ENCODE measurements at places on chromosomes 6 and 20.

GRCh38 chr6:21494505-21494904 is 99.0 kb upstream of the SOX4 start:
- no peak for DNase-seq

- DNase-seq, result no peak
These were observed 5.2 kb upstream of the BTN2A2 start for GRCh38 chr6:26377719-26378118.

GRCh38 chr6:34519971-34520644 is 36.0 kb downstream of the SPDEF start:
- DNase-seq, result no peak

DNA sequence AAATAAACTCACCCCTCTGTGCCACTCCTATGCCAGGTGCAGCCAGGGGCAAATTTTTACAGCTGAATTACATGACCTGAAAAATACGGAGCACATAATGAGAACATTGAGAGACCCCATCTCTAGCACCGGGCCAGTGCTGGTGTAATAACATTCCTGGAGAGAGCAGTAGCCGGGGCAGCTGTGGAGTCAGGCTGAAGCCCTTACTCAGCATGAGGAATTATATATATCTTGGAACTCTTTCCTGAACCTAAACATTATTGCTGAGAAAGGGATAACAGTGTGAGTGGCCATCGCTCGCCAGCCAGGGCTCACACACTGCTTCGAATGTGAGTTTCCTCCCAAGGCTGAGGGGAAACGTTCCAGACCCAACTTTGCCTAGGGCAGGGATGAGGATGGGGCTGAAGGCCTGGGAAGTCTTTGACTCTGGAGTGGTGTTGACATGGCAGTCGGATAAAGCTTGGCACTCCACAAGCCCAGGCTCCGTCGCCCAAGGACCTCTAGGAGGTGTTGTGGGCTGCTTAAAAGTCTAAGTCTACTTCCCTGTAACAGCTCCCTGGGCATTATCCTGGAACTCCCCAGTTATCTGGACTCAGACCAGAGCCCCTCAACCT is 269.8 kb downstream of the CDC5L start:
- DNase-seq, result no peak

DNA sequence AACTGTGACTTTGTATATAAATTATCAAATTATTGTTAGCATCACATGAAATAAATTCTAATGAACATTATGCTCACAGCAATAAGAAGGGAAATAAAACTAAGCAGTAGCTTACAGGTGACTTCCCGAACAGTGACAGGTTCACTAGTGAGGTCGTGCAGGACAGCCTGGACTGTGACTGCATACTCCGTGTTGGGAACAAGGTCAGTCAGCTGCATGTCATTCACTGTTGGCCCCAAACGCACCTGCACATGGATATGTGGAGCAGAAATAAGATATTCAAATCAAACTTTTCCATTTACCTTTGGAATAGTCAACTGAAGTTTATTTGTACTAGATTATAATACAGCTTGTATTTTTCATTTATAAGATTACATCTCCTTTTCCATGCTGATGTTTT is 60.6 kb downstream of the COL12A1 start:
- no peak for DNase-seq

- no peak for DNase-seq
These were observed 10.3 kb downstream of the MKKS start for GRCh38 chr20:10423735-10424134.

DNA sequence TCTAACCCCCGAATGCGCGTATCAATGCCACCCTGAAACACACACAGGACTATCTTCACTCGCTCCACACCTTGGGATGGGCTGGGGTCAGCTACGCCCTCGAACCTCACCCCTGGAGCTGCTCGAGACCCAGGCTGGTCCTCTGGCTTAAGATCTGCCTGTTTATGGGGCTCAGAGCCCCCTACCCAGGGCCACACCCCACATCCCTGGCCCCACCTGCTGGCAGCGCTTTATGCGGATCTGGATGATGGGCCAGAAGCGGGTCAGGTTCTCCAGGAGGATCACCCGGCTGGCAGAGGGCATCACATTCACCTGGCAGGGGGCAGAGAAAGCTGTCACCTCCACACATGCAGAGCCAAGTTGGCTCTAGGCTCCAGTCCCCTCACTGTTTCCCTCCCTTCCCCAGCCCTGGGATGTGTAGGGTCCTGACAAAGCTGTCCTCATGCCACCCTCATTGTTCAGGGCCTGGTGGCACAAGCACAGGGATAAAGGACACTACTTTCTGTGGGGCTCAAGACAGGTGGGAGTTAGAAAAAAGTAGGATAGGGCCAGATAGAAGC is 8.2 kb downstream of the CUL7 start:
- no peak for DNase-seq

DNA sequence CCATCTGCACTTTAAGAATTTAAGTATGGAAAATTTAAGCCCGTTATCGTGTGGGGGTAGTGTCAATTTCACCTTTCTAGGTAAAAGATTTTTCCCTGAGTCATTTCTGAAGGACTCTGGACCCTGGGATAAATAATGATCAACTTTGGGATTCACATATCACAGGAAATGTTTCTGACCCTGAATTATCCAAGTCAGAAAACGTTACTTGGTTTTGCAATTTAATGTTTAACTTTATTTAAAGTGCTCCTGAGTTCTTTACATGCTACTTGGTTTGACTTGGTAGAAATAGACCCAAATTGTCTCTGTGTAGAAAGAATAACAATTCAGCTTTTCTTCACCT is 1.5 kb upstream of the SLC17A3 start:
- DNase-seq, result no peak

- DNase-seq, result no peak
These were observed 51.8 kb upstream of the GPR31 start for GRCh38 chr6:167209577-167209975.

- no peak for DNase-seq
These were observed 5.1 kb downstream of the LAMA5 start for GRCh38 chr20:62361799-62362589.

DNA sequence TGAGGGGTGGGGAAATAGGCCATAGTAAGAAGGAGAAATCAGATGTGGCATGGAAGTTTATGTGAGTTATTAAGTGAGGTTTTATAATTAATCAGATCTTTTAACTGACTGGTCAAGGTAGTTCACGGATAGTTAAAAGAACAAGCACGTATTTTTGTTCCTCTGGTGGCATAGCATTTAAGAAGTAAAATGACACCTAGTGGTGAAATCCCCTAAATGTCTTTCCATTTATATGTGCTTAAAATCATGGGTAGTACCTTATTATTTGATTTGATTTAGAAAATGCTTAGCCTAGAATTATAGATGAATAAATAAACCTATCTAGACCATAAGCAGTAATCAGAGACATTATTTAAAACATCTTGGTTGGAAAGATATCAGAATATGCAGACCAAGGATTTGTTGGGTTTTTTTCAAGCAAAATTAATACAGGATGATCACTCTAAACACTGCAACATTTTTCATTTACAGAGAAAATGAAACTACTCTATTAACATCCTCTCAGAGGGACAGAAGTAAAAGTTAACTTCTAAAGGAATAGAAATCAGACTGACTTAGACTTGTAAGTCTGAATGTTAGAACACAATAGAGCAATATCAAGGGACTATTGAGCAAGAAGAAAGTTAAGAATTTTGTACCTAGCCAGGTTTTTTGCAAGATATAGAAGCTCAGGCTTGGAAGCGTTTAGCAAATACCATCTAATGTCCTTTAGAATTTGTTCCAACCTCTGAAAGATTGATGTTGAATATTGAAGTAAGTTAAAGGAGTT is 81.1 kb downstream of the STXBP5 start:
- DNase-seq, result no peak

DNA sequence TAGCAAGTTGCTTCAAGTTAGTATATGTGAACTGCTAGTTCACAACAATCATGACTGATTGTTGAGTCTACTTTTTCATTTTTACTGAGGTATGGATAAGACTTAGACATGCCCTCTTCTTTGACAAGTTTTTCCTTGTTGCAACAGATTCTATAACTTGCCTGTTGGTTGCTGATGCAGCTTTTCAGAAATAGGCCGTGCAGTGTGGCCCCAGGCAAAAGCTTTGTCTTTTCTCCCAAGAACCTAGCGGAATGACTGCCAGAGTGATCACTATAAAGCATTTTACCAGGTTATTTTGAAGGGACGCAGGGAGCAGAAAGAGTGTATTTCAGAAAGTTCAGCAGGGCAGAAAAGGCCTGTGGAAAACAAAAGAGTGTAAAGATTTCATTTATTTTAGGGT is 16.0 kb downstream of the HECA start:
- DNase-seq, result no peak

DNA sequence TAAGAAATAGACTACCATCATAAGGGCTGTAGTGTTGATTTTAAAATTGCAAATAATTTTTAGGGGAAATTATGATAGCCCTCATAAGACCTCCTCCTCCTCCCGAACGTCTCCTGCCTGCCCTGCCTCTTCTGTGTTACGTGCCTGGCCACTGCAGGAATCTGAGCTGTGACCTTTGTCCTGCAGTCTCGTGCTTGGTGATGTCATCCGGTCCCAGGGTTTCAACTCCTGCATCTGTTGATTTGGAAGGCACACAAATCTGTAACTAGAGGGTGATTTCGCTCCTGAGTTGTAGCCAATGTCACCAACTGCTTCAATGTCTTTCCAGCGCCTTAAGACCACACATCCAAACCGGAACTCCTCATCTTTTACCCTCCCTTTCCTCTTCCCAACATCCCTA is 163.2 kb downstream of the AIG1 start:
- no peak for DNase-seq

DNA sequence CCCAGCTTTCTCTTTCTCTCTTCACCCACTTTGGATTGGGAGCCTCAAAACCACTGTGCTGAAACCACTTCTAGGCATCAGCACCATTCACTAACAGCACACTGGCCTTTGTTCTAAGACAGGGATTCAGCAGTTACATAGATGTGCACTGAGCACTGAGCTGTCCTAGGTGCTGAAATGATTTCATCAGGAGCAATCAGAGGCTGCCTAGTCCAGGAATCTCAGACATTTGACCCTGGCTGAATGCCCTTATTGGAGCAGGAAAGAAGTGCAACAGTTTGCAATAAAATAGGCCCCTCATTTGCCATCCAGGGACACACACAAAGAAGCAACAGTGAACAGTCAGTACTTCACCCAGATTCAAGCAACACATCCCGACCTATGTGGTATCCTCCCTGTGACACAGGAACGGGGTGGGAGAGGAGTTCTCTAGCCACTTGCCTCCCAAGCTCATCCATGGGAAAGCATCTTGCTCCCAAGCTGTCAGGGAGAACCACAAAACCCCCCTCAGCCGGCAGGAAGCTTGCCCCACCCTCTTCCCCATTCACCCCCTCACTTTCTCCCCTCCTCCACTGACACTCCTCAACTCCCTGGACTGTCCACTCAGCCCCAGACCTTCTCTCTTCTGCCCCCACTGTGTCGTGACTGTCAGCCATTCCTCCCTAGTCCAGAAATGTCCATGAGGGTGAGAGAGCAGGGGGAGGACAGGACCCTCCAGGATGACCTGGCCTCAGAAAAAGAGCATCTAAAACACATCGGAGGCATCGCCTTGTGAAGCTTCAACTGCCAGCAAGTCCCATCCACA is 304.4 kb downstream of the PREX1 start:
- no peak for DNase-seq

GRCh38 chr6:120328521-120328920 is 979.0 kb upstream of the MAN1A1 start:
- DNase-seq, result no peak

DNA sequence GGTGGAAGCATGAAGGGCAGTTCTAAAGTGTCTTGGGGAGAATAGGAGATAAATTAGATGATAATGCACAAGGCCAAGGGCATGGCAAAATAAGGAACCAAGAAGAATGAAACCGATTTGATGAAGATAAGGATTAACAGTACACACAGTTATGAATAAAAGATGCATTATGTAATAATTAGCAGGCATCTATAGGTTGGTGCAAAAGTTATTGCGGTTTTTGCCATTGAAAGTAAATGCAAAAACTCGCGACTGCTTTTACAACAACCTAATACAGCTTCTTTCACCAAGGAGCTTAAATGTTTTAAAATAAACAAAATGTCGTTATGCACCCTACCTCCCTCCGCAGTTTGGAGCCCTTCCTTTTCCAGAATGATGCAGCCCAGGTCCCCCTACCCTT is 29.0 kb downstream of the MAS1 start:
- DNase-seq, result no peak
